ENCODE measurements at places on chromosomes 4 and X. TPM values are rescaled to one million over a fixed set of nuclear protein-coding genes. Genes with fewer than 3 reads are reported as not detected.

The BRS3 gene
- not detected for total RNA-seq

The CLDN34 gene
- 0.30 TPM for total RNA-seq

The PLS3 gene
- total RNA-seq = 137 TPM

The ETDB gene
- not detected for total RNA-seq

The CRLF2 gene
- 0.49 TPM for total RNA-seq

The FAM200B gene
- 20.3 TPM for total RNA-seq

Data from skin of body (tissue), 3 donors.